ENCODE measurements at places on chromosomes 1 and 21.
A peak's percentile ranks its signal among the peaks of the same experiment; 100 is the strongest.

DNA sequence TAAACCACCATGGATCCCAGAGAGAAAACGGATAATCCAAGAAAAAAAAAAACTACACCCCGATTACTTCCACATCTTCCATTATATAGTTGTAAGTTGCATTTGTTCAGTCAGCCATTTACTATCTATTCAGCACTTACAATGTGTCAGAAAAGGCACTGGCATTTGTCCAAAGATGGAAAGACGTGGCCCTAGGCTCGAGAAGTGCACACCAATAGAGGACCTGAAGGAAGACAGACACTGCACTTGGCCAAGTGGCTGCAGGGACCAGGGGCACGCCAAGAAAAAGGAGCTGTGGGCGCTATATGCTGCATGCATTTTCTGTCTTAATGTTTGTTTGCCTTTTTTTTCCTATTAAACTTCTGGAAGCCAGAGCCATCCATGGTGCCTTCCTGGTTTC, 45.2 kb upstream of the LYST start:
- no peak for DNase-seq

- DNase-seq, result no peak
Measured at GRCh38 chr1:75426688-75427087, 184.2 kb downstream of the SLC44A5 start.

DNA sequence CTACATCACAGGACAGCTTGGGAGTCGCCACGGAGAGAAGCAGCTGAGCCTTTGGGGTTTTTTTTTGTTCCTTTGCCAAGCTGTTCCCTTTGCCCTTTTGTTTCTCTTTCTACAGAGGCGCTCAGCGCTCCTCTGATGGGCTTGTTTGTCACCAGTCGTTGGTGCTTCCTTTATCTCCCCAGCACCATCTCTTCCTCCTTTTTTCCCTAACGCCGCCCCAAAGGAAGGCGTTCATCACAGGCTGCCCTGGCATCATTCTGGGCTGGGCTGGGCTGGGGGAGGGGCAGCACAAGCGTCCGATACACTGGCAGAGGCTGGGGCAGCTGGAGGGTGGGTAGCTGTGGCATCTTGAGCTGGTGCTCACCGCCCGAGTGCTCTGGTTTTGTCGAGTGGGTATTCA, 10.5 kb downstream of the IGSF21 start:
- DNase-seq, result no peak

- no peak for DNase-seq
Measured at GRCh38 chr1:177632923-177633615, 336.8 kb downstream of the SEC16B start.

DNA sequence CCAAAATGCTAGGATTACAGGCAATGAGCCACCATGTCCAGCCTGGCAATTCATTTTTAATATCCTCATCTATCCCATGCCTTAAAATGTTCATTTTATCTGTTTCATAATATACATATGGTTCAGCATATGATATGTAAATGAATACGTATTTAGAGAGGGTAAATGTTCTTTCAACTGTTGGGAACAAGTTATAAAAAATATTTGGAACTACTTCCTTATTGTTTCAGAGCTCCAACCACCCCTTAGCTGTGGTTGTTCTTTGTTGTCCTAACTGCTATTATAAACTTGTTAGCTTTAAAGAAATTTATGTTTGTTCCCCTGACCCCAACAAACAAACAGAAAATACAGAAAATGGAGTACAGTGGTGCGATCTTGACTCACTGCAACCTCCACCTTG, 14.5 kb downstream of the MCOLN2 start:
- DNase-seq, result no peak

DNA sequence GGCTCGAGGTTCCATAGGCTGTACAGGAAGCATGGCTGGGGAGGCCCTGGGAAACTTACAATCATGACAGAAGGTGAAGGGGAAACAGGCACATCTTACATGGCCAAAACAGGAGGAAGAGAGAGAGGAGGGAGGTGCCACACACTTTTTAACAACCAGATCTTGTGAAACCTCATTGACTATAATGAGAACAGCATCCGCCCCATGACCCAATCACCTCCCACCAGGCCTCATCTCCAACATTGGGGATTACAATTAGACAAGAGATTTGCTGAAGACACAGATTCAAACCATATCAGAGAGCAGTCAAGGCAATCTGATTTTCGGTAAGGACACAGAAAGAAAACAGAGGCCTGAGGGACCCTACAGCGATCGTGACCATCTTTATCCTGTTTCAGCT, 41.7 kb downstream of the TNFRSF9 start:
- no peak for DNase-seq

- DNase-seq, result no peak
Measured at GRCh38 chr1:226044514-226045101, 17.9 kb upstream of the H3-3A start.

- no peak for DNase-seq
Measured at GRCh38 chr1:164560121-164560541, 1.1 kb downstream of the PBX1 start.

DNA sequence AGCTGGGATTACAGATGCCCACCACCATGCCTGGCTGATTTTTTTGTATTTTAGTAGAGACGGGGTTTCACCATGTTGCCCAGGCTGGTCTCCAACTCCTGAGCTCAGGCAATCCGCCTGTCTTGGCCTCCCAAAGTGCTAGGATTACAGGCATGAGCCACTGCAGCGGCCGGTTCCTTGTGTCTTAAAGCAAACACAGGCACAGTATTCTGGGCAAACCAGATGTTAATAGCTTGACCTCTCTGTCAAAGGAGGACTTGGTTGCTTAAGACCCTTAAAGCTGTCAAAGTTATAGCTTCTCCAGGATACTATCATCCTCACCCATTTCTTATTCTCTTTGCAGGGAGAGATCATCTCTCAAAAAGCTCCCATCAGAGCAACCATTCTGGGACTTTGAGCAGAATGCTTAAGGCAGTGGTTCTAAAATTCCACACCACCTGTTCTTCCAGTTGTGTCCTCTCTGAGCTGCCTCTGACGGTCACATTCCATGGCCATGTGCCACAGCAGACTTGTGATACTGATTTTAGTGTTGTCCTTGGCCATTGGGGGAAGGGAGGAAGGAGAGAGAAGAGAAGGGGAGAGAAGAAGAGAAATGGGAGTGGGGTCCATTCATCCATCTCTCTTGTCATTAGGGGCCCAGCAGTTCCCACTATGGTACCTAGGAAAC, 81.8 kb downstream of the PBX1 start:
- DNase-seq, result no peak

- DNase-seq, result peak; percentile 66
Measured at GRCh38 chr1:38009088-38009840, 3.3 kb upstream of the UTP11 start.

DNA sequence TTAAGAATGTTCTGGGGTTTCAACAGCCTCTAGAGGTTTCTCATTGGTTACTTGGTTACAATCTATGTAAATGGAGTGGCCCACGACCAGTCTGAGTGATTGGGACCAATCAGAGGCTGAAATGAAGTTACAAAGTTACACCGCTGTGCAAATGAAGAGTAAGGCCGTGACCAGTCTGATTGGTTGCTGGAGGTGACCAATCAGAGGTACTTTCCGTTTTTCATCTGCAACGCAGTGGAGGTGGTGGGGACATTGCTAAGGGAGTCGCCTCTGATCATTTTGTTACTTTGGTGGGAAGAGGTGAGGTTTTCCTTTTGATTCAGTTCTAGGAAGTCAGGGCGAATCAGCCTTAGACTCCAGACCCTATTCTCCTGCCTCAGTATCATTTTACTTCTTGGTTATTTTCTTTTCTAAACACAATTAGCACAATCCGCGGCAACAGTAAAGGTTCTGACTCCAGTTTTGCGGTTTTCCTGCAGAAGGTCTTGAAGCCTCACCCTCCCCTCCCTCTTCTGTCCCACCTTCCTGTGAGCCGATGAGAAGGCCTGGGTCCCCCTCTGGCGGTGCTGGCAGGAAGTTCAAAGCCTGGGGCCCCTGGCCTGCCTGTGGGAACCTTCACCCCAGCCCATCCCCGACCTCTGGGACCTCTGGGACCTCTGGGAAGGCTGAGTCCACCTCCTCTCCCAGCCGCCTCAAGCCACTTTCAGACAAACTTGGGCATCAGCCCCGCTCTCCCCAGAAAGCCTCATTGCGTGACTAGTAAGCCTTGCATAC, 38.7 kb upstream of the TTC34 start:
- peak; percentile 55 for DNase-seq

DNA sequence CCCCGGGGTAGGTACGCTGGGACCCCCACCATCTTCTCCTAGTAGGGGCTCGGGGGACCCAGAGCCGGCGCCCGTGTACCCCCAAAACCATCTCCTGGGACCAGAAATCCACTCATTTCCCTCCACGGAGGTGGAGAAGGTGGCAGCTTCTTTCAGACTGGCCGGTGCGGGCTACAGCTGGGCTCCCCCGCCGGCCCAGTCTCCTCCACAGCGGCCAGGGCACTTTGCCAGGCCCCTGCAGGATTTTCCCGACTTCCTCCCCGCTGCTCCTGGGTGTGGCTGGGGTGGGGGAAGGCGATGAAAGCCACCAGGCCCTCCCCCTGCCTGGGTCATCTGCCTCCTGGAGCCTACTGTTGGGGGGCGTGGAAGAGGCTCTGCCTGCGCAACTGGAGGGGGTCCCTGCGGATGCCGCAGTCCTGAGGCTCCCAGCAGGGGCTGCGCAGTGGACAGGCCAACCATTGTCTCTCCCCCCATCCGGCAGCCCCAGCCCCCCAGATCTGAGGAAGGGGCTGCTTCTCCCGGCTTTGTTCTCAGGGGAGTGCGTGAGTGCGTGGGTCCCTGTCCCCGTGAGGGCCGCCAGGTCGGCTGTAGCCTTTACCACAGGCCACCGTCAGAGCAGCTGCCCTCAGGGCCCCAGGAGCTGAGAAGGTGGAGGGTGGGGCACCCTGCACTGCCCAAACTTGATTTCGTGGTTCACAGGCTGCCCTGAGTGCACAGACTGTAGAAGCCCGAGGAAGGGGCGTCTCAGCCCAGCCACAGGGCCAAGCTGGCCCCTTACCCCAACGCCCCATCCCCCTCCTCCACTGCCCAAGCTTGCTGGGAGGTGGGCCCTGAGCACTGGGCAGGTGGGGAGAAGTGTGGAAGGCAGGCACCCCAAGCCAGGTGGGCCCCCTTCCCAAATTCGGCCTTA, 1.3 kb downstream of the AGRN start:
- DNase-seq, result no peak

GRCh38 chr1:77024500-77024899, 157.2 kb downstream of the ST6GALNAC5 start:
- DNase-seq, result no peak

- DNase-seq, result no peak
Measured at GRCh38 chr21:36806103-36806502, 107.2 kb downstream of the SIM2 start.

GRCh38 chr1:116298746-116299145, 74.3 kb upstream of the ATP1A1 start:
- DNase-seq, result no peak

- no peak for DNase-seq
Measured at GRCh38 chr1:178693366-178693765, 31.7 kb upstream of the RALGPS2 start.

DNA sequence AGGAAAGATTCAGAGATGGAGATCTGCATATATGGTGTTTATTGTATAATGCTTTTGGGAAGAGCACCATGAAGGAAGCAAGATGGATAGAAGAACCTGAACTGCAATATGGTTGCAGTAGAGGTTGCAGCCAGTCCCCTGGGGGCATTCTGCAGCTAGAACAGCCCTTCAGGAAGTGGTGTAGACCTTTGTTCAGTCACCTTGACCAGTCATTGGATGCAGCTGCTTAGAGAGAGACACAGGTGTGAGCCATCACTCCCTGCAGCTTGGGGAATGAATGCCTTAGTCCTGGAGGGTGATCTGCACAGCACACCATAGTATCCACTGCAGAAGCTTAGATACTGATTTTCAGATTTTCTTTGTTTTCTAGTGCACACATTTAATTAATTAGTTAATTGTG, 42.3 kb downstream of the NEK7 start:
- no peak for DNase-seq

- DNase-seq, result no peak
Measured at GRCh38 chr1:21668232-21668950, 766 bp downstream of the RAP1GAP start.

DNA sequence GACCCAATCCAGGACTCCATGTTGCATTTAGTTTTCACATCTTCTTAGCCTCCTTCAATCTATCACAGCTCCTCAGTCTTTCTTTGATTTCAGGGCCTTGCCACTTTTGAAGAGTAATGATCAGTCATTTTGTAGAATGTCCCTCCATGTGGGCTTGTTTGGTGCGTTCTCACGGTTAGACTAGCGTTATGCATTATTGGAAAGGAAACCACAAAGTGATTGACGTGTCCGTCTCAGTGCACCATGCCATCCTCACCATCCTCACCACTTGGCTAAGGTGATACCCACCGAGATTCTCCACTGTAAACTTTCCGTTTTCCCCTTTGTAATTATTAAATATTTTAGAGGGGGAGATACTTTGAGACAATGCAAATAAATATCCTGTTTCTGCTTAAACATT, 59.6 kb upstream of the OLIG2 start:
- no peak for DNase-seq

DNA sequence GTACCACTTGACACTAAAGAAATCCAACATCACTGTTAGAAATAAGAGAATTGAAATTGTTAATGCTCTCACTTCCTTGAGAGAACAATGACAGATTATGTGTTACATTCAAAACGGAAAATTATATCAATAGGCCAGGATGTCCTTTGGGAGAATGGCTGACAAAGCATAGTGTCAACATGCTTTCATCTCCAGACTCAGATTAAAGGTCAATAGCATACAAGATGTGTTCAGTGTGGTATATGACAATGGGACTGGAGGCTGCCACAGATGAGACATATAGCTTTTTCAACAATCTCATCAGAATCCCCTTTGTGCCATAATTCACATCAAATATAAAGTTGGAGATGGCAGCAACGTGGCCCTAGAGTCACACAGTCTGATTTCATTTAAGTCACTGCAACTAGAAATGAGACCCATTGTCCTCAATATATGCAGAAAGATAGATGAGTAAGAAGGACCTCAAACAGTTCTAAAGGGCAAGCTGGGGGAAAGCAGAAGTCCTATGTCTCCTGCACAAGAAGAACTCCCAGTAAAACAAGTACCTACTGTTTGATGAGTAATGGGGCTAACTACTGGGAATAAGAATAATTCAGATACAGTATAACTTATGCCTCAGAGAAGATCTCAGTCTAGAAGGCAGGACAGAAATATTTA, 327.9 kb downstream of the TTLL7 start:
- no peak for DNase-seq

GRCh38 chr1:192418552-192419285, 101.9 kb downstream of the RGS21 start:
- no peak for DNase-seq

- DNase-seq, result no peak
Measured at GRCh38 chr1:66489151-66489550, 44.8 kb upstream of the SGIP1 start.

GRCh38 chr1:157969697-157970485, 23.6 kb upstream of the KIRREL1 start:
- DNase-seq, result peak; percentile 5

GRCh38 chr1:232921381-232921780, 29.0 kb upstream of the NTPCR start:
- DNase-seq, result no peak

DNA sequence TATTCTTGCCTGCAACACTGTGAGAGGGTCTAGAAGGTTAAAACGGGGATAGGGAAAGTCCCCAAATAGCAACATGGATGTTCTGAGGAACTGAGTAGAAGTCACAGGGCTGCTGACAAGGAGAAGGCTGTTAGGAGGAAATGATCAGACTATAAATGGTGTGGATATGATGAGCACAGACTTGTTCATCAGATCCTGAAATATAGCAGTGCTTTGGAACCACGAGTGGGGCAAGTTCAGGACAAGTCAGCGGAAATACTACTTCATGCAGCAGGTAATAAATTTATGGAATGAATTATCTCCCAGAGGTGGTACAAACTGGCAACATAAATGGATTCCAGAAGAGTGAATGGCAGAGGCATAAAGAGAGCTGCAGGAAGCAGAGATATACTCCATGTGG, 3.2 kb upstream of the KIAA0040 start:
- no peak for DNase-seq
